ENCODE measurements at places on chromosomes 3 and 15. TPM values are rescaled to one million over a fixed set of nuclear protein-coding genes. Genes with fewer than 3 reads are reported as not detected.
A peak's percentile ranks its signal among the peaks of the same experiment; 100 is the strongest.

The CCDC39 gene
- not detected for total RNA-seq

The TEX55 gene
- not detected for total RNA-seq

The ADIPOQ gene
- total RNA-seq: not detected

GRCh38 chr15:90571063-90571541 lies 41.4 kb downstream of the CRTC3 start:
- DNase-seq: no peak
- H3K36me3 ChIP-seq: peaks cover 9% of the 10 kb centered on the region
- H3K27me3 ChIP-seq: no peaks in the 10 kb centered on the region
- H3K27ac ChIP-seq: peak overlapping the region; percentile 69
- peaks cover 85% of the 10 kb centered on the region for H3K4me1 ChIP-seq
- H3K4me3 ChIP-seq: no peak overlapping the region

DNA sequence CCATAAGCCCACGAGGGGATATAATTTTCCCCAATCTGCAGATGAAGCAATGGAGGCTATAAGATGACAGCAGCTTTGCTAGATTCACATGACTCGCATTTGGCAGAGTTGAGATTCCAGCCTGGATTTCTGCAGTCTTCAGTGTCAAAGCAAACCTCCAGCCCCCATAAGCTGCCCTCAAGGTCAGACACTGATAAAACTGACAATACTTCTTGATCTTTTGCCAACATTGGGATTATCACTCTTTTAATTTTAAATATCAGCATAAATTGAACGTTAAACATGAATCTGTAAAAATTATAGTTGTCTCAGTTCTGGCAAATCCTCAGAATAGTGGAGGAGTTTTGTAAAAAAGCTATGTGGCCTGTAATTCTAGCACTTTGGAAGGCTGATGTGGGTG lies 234.1 kb upstream of the TRIM42 start:
- H3K4me1 ChIP-seq: no peaks in the 10 kb centered on the region
- no peak overlapping the region for H3K27ac ChIP-seq
- no peak overlapping the region for H3K4me3 ChIP-seq
- no peaks in the 10 kb centered on the region for H3K27me3 ChIP-seq

- H3K36me3 ChIP-seq: no peaks in the 10 kb centered on the region
- H3K27me3 ChIP-seq: no peaks in the 10 kb centered on the region
- DNase-seq: no peak
- peaks cover 3% of the 10 kb centered on the region for H3K4me1 ChIP-seq
- no peak overlapping the region for H3K27ac ChIP-seq
Observed at GRCh38 chr3:106403371-106404145, 534.7 kb upstream of the CBLB start.

DNA sequence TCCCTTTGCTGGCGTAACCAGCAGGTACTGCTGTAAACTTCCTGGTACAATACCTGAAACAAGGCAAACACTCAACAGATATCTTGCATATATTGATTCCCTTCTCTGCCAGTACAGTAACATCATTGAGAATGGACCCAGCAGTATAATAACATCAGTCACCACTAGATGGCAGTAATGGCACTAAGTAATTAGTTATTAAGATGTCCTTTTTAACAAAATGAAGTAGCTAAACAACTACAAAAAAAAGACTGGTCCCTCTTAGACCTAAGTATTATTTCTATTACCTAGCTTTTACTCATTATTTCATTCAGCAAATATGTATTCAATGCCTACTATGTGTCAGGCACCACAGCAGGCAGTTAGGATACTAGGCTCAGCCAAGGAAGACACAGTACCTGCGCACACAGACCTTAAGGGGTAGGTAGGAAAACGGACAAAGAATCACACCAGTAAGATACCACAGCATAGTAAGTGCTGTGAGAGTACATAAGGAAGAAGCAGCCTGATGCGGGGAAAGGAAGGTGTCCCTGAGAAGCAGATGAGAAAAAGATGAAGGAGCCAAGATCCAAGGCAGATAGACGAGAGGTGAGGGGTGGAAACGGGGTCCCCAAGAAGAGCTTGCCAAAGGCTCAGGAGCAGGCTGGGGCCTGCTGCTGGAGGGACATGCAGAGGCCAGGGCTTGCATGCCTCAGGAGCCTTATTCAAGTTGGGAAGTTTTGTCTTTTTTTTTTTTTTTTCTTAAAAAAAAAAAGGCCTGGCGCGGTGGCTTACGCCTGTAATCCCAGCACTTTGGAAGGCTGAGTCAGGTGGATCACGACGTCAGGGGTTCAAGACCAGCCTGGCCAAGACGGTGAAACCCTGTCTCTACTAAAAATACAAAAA lies 102.7 kb upstream of the CHD2 start:
- DNase-seq: peak; percentile 53
- H3K27me3 ChIP-seq: no peaks in the 10 kb centered on the region
- H3K4me1 ChIP-seq: peaks cover 11% of the 10 kb centered on the region
- H3K4me3 ChIP-seq: no peak overlapping the region
- H3K27ac ChIP-seq: peak overlapping the region; percentile 19

DNA sequence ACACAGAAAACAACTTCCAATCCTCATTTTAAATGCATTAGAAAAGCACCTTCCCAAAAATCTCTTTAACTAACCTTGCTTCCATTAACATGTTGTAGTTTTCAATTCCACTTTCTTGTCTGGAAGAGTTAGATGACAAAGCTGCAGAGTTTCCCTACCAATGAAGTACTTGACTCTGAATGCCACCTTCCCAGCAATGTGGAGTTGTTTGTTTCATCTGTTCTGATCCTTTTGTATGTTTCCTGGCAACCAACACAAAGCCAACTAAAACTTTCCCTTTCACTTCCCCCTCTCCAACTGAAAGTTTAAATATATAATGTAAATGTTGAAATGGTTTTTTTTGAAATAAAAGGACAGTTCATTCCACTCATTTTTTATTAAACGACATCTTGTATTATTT lies at the start of gene WDR49:
TSS of gene WDR49 (minus strand) at position 183 of the 400 bp plus-strand sequence. CDS start 517 bp downstream, outside the sequence.
- no peak within 1 kb of the TSS for H3K4me3 ChIP-seq
- DNase-seq: no peak
- H3K36me3 ChIP-seq: no peaks in the 10 kb centered on the region
- no peak within 1 kb of the TSS for H3K27ac ChIP-seq
- H3K4me1 ChIP-seq: peaks cover 13% of the 10 kb centered on the region

GRCh38 chr3:17394541-17395155 lies 347.8 kb downstream of the TBC1D5 start:
- no peak for DNase-seq
- H3K4me1 ChIP-seq: no peaks in the 10 kb centered on the region
- H3K27me3 ChIP-seq: no peaks in the 10 kb centered on the region
- H3K4me3 ChIP-seq: no peak overlapping the region
- no peak overlapping the region for H3K27ac ChIP-seq
- peaks cover 45% of the 10 kb centered on the region for H3K36me3 ChIP-seq
